Central memory CD8-positive, alpha-beta T cell (primary cell): ENCODE measurements at places on chromosomes 7 and 10.

DNA sequence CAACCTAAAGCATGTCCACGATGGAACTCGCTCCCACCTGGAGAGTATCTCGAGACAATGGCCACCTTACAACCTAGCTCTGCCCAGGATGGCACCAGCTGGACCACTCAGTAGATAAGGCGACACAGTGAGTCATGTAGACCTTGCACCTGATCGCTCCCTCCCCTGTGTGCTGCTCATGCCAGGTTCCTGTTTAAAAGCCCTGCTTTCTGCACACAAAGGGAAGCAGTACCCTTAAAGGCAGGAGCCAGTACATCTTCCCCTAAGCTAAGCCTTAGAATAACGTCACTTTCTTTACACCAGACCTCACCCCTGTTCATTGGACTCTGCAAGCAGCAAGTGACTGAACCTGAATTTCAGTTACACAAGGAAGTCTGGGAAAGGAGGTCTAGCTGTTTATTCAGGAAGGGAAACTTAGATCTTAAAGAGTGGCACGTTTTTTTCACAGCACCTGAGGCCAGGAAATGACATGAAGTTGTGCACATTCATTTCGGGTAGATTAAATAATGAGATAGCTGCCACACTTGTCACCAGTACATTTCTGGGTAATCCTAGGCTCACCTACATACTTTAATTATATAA is 117.9 kb downstream of the MTPAP start:
- no peak for DNase-seq

- peak; percentile 66 for DNase-seq
These were observed 59.8 kb downstream of the COA1 start for GRCh38 chr7:43669286-43670081.

DNA sequence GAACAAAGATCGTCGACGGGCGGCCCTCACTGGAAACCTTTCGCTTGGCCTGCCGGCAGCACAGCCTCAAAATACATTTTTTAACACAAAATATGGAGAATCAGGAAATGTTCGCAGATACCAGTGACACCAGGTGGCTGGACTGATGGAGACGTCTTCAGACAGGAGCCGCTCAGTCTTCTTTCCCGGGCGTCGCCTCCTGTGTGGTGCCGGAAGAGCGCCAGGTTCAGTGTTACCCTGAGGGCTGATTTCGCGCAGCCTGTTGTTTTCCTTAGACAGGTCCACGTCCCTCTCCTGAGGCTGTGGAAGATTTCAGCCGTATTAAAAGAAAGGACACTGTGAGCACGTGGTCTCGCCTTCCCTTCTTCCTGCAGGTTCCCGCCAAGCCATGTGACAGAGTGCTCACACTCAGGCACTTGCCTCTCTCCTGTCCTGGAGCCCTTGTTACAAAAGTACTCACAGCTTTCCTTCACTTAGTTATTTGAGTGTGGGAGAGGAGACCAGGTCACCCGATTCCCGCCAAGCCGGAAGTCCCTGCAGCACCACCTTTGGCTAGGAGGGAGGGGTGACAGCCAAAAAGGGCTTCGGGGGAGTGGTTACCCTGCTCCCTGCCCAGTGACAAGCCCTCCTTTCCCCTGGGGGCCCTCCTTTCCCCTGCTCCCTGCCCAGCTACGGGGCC is 21.7 kb upstream of the PWWP2B start:
- DNase-seq = no peak

DNA sequence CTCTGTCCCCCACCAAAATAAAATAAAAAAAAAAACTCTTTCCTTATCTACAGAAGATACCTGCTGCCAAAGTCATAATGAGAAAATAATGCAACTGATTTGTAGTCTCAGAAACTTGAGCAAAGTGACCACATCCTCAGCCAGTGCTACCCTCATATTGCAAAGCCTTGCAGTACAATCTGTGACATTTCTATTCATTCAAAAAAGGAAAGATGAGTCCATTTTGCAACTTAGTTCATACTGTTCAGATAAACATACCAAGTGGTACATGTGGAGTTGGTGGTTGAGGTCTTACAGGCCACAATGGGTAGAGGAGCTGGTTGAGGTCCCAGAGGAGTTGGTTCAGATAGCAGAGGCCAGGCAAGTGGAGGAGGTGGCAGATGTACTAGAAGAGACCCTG is 6.5 kb upstream of the EIF5AL1 start:
- no peak for DNase-seq

DNA sequence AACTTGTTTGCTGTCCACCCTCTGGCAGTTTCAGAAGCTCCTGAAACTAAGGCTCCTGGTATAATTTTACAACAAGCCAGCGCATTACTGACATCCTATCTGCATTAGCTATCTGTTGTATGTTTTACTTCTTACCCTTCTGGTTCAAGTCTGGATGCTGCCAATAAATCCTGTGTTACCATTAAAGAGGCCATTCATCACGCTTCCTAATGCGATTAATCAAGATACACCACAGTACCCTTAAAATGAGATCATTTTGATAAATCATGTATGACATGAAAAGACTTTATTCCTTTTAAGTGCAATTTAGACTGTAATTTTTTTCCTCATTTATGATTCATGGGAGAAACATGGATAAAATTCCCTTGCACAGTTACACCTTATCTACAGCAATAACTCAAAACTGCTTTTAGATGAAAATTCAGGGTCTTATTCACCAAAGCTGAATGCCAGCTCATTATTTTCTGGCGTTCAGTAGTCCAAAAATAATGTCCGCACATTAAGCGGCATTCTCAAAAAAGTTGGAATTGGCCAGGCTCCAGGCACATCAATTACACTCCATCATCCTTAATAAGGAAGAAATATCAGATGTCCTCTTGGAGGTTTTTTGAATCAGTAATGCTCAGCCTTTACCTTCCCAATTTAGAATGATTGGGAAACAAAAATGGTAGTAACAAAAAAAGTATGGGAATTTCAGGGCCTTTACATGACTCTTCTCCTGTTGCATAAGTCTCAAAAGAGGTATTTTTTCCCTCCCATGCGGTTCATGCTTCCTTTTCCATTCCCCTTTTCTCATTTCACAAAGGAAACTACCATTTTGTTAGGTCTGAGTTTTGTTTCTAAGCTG is 878.5 kb downstream of the LRMDA start:
- no peak for DNase-seq

DNA sequence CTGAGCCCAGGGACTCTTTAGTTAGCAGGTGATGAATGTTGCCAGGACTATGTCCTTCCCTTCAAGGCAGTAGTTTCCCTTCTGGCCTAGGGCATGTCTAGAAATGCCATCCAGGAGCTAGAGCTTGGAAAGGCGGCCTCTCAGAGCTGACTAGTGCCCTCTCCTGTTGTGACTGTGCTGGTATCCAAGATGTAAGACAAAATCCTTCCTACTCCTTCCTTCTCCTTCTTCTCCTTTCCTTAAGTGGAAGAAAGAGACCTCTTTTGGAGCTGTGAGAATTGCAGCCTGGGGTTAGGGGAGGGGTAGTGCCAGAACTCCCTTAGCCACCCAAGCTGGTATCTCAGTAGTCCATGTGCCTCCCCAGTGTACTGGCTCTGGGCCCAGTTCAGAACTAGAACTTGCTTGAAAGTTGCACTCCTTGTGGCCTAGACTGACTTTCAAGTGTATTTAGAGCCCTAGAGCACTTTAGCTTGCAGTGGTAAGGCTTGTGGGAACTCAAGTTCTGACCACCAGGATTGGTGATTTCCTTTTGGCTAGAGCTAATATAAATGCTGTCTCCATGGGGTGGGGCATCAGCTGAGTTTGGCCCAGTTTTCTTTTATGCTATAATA is 118.8 kb downstream of the NPSR1 start:
- DNase-seq = no peak

DNA sequence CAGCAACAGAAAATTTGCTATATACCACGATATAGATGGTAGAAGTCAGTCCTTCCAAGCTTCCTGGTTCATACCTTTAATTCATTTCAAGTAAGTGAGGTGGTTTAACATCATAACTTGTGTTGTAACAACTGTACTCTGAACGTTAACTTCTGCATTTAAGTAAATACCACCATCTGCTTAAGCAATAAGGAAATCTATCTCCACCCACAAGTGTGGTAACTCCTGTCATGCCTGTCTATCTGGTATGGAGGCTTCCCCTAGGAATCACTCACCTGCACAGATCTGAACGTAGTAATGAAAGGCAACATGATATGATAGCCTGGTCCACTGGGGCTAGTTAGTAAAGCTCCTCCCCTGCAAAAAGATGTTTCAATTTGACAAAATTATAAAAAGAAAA is 2.3 kb downstream of the ERLIN1 start:
- DNase-seq = no peak

GRCh38 chr7:37365405-37365804 is 83.3 kb downstream of the ELMO1 start:
- DNase-seq = no peak

GRCh38 chr7:151010307-151011096 is 13.8 kb downstream of the ATG9B start:
- DNase-seq = no peak

- DNase-seq = no peak
These were observed 114.1 kb downstream of the ABCA13 start for GRCh38 chr7:48285373-48285772.
